ENCODE measurements at places on chromosomes 13 and 19.

- DNase-seq = no peak
These were observed 574.3 kb upstream of the PCDH20 start for GRCh38 chr13:61989978-61990377.

DNA sequence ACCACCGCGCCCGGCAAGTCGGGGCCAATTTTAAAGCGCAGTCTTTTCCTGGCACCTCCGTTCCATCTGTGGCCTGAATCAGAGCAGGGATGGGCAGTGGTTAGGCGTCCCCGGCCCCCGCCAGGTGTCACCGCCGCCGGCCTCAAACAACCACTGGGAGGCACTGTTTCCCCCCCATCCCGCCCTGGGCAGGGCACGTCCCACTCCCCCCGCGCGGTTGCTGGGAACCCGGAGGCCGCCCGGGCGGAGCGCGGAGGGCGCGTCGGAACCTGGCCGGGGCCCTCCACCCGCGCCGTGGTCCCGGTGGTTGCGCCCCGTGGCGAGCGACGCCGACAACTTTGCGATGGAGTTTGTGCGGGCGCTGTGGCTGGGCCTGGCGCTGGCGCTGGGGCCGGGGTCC lies at the start of gene GRIN3B:
Gene GRIN3B, plus strand, starts transcription at position 325 of the 400 bp plus-strand sequence. Its CDS starts 19 bp downstream, at position 344.
- peak; percentile 25 for DNase-seq

GRCh38 chr19:54369082-54369687 lies 4.5 kb upstream of the LAIR1 start:
- DNase-seq = no peak

GRCh38 chr19:47479701-47480503 lies 4.1 kb downstream of the KPTN start:
- peak; percentile 56 for DNase-seq

GRCh38 chr13:111233080-111233479 lies 87.4 kb upstream of the TEX29 start:
- no peak for DNase-seq

- DNase-seq = no peak
These were observed 12.4 kb upstream of the JUND start for GRCh38 chr19:18293642-18294466.

DNA sequence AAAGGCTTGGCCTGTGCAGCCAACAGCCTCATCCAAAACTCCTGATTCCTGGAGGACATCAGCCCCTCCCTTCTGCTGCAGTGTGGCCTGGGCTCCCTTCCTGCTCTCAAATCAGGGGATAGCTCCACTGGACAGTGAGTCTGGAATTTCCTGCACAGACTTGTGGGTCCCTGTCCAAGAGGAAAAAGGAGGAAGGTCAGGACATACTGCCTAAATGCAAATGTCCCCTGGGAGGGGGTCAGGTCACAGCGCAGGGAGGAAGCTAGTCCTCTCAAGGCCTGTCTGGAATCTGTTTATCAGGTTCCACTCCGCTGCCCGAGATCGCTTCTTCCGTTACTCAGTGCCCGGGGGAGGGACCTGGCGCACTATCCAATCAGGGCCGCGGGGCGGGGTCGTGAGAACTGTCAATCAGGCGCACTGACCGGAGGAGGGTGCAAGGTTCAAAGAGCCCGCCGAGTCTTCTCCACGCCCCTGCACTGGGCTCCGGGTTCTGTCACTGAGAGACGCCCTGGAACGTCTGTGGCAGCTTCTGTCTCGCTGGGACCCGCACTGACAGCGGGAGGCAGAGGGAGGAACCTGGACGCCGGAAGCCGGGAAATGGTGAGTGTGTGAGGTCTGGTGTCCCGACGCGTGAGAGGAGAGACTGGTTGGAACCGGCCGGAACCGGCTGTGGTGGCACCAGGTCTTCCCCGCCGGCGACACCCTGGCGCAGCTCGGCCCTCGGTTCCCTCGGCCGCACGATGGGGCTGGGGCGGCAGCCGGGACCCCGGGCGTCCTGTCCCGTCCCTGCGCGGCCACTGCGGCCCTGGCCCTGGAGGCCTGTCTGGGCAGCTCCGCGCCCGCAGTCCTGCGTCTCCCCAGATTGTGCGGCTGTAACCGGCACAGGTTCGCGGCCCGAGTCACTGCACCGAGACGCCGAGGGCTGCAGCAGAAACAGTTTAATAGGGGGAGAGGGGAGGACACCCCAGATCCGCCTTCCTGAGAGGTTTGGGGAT lies at the start of gene ZNF441:
Gene ZNF441, plus strand, starts transcription at position 404 of the 995 bp plus-strand sequence. Its CDS starts 194 bp downstream, at position 598.
- peak; percentile 98 for DNase-seq

DNA sequence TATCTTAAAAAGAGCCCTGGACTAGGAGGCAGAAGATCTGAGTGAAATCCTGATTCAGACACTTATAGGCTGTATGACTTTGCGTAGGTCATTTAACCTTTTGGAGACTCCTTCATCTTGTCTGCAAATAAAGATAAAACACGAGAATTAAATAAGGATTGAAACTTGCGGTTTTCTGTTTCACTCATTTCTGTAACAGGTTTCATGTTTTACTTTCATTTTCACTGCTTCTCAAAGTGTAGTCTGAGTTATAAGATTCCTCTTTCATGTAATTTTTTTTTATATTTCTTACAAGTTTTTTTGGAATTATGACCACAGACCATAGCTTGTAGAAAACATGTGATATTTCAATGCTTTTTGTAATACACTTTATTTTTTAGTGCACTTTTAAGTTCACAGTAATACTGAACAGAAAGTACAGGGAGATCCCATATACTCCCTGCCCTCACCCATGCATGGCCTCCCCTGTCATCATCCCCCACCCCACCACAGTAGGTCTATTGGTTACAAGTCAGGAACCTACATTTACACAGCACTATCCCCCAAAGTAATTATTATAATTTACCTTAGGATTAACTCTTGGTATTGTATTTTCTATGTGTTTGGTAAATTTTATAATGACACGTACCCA lies 174.6 kb downstream of the ITGBL1 start:
- DNase-seq = peak; percentile 46

DNA sequence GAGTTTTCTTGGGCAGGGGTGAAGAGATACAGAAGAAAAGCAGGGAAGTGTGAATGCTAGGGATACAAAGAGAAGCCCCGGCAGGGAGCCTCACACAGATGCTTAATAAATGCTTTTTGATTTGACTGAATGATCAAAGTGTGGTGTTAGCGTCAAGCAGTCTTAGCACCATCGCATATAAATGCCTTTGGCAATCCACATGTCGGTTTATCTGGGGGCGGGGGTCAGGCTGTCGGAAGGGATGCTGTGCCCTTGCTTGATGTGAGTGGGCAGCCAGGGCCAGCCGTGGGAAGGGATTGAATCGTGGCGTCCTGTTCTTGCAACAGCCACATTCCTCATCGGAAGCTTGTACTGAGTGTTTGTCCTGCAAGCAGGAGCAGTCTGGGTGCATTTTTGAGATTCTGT lies 173.1 kb downstream of the LACC1 start:
- no peak for DNase-seq

GRCh38 chr13:46369506-46370277 lies 17.4 kb downstream of the RUBCNL start:
- no peak for DNase-seq

- no peak for DNase-seq
These were observed 24.2 kb upstream of the GRWD1 start for GRCh38 chr19:48421548-48421947.

GRCh38 chr13:70090036-70090723 lies 17.4 kb upstream of the ATXN8OS start:
- DNase-seq = no peak

GRCh38 chr19:3479177-3479833 lies 1.0 kb downstream of the SMIM24 start:
- DNase-seq = peak; percentile 55

- peak; percentile 86 for DNase-seq
These were observed at the start of gene ZNF677 for GRCh38 chr19:53254411-53255341. Gene ZNF677, minus strand, starts transcription at chr19:53254873. Its CDS starts 3,323 bp downstream, at chr19:53251550.

- no peak for DNase-seq
These were observed 2.9 kb upstream of the HTR2A start for GRCh38 chr13:46899801-46900200.

GRCh38 chr13:38914070-38914469 lies 76.6 kb downstream of the STOML3 start:
- DNase-seq = peak; percentile 69

DNA sequence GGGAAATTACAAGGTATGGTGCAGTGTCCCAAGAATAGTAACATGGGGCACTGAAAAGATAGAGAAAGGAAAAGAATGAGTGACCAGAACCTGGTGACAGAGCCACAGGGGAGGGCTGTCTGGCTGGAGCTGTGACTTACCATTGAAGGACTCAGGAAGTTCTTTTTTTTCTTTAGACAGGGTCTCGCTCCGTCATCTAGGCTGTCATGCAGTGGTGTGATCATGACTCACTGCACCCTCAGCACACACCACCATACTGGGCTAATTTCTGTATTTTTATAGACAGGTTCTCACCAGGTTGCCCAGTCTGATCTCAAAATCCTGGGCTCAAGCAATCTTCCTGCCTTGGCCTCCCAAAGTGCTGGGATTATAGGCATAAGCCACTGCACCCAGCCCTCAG lies 8.8 kb upstream of the CPB2 start:
- no peak for DNase-seq

DNA sequence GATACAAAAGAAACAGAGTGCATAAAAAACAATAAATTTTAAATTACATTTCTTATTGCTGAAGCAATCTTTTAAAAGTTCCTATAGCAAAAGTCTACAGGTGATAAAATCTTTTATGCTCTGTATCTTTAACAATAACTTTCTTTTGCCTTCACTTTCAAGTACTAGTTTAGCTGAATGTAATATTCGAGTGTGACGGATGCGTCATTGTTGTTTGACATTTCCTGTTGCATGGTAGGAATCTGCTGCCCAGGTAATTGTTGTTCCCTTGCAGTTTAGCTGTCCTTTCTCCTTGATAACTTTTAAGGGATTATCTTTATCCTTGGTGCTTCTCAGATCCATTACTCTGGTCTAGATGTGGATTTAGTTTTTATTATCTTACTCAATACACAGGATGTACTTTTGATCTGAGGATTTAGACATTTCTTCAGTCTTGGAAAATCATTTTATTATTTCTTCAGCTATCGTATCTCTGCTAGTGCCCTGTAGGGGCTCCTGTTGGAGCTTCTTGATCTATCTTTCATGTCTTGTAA lies 2.1 kb upstream of the CPB2 start:
- no peak for DNase-seq

DNA sequence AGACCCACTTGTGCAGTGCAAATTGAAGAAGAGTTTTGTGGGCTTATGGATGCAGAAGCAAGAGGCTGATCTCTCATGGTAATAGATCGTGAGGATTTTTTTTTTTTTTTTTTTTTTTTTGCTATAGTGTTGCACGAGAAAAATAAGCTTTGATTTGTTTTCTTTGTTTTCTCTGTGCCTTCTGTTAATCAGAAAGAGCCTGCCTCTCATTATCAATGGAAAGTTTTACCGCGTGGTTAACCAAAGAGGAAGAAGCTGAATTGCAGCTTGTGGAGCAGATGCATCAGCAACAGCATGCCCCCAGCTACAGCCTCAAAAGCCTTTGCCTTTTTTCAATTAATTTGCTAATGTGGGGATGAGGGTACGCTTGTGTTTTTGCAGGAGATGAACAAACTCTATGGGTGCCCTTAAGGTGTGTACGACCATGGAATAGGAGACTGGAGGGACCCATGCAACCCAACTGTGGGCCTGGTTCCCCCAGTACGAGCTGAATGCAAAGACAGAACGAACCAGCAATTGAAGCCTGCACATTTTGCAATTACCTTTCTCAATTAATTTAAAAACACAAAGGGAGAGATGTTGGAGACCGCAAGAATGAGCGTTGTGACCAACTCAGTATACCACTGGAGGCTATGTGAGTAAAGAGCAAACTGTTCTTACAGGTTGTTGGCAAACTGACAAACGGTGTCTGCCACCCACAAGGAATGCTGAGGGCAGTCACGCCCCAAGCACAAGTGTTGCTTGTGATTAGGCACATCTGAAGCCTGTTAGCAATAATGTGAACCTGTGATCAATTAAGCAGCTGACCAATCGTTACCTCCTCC lies 58.6 kb upstream of the SPRY2 start:
- peak; percentile 25 for DNase-seq

GRCh38 chr13:99540530-99540929 lies 39.3 kb downstream of the TM9SF2 start:
- DNase-seq = no peak

DNA sequence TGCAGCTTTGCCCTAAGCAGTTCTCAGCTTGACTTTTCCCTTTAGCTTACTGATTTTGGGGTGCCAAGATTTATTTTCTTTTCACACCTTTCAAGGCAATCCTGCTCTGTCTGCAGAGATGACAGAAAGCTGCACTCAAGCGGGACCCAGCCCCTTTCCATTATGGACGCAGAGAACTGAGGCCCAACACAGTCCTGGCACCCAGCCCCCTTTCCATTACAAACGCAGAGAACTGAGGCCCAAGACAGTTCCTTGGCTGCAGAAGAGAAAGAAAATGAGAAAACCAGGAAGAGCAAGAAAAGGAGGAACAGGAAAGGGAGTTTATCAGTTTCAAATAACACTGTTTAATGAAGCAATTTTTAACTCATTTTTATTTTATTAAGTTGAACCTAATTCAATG lies 36.8 kb upstream of the ATP11A start:
- DNase-seq = no peak

DNA sequence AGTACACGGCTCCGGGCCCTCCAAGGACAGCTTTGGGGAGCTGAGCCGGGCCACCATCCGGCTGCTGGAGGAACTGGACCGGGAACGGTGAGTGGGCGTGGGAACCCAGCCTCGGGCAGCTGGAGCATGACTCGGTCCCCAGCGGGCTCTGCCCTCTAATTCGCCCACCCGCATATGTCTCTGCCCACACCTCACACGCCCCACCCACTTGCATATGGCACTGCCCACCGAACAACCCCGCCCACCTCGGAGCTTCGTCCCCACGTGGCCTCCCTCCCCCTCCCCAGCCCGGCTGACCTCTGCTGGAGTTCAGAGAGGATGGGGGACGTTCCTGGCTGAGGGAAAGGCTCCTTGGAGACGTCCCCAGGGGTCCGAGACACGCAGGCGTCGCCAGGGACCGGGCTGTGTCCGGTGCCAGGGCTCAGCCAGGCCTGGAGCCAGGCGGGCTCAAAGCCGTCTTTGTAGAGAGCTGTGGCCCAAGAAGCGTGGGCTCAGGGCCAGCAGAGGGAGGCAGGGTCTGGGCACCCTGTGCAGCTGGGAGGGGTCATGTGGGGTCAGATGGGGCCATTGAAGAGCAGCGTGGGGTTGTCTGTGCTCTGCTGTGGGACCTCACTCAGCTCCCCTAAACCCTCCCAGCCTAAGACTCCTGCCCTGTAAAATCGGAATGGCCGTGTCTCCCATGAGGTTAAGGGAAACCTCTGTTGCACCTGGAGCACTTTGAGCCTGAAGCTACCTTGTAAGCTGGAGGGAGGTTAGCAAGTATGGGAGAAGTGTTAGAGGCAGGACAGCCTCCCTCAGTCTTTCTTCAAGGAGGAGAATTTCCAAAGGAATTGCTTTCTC lies 3.8 kb downstream of the APC2 start:
- no peak for DNase-seq

GRCh38 chr13:74825152-74825937 lies 656.6 kb downstream of the TBC1D4 start:
- DNase-seq = no peak

- DNase-seq = no peak
These were observed 40.5 kb upstream of the GAS6 start for GRCh38 chr13:113904411-113904810.

GRCh38 chr19:49932041-49932451 lies 2.7 kb upstream of the NUP62 start:
- DNase-seq = no peak

GRCh38 chr19:35303357-35303915 lies 11.5 kb downstream of the MAG start:
- no peak for DNase-seq

- no peak for DNase-seq
These were observed 261.8 kb downstream of the KLF12 start for GRCh38 chr13:73872397-73872796.
